Activated CD4-positive, alpha-beta T cell treated with anti-CD3 and anti-CD28 coated beads for 48 hours (primary cell): ENCODE measurements at places on chromosomes 7 and 10.

GRCh38 chr10:116654816-116655215 is 34.1 kb downstream of the PNLIPRP2 start:
- DNase-seq: no peak

DNA sequence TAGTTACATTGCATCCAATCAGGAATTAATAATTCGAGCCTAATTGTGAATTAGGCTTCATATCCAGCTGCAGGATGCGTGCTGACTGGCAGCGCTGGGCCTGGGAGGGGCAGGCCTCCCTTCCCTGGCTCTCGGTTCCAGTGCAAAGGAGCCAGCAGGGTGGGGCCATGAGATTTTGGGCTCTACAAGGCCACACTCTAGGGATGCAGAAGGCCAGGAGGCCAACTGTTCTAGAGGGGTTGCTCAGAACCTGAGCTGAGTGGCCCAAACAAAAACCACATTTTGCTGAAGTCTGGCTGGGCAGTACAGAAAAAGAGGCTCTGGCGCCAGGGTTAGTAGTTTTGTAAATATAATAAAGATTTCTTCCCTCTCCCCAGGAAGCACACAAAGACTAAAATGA is 72.3 kb downstream of the CLEC2L start:
- no peak for DNase-seq

GRCh38 chr7:91798425-91798824 is 82.1 kb downstream of the MTERF1 start:
- no peak for DNase-seq

GRCh38 chr7:16098058-16098457 is 323.3 kb downstream of the CRPPA start:
- no peak for DNase-seq

- no peak for DNase-seq
These were observed 25.5 kb upstream of the C10orf67 start for GRCh38 chr10:23370106-23370505.

DNA sequence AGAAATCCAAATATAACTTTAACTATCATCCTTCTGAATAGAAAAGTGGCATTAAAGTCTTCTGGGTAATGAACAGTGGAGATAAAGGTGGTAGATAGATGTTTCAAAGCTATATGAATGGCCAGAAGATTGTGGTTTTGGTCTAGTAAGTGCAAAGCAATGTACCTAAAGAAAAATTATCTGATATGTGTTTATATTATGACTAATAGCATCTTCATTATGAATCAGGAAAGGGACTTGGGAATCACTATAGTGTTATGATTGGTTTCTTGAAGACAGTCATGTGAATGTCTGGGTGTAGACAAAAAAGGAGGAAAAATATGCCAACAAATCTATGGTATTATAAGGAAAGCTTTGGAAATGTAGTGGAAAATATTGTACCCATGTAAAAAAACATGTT is 3.0 kb downstream of the ZNF518A start:
- DNase-seq: no peak

DNA sequence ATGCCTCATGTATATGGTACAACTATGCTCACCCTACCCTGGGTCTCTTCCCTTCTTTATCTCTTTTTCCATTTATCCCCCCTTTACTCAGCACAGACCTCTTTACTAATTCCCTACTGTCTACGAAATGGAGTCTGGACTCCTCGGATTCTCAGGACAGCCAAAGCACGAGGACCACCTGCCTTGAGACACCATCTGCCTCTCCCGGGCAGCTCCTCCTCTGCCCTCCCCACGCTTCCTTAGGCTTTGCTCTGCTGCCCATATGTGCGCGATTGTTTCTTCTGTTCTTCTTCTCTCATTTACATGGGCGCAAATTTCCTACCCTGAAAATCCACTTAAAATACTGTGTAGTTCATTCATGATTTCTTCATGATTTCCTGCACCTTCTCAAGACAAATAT is 62.7 kb upstream of the STK17A start:
- no peak for DNase-seq

- no peak for DNase-seq
These were observed 7.4 kb downstream of the POT1 start for GRCh38 chr7:124922200-124922599.

- no peak for DNase-seq
These were observed 29.3 kb upstream of the NCAPG2 start for GRCh38 chr7:158733775-158734494.

DNA sequence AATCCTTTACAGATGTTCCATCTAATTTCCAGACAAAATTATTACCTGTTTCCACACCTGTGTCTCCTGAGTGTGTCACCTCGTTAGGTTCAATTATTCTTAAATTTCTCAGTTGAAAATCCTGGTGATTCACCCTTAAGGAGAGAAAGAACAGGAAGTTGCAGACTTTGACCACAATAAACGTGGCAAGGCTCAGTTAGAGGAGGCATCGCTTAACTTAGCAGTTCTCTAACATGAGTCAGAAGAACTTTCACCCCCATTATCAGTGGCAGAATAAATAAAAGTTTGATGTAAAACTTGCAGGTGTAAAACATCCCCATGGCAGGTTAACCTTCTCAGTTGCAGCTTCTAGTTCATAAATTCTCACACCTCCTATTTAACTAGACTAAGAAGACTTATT is 8.3 kb downstream of the XPNPEP1 start:
- peak; percentile 54 for DNase-seq

- DNase-seq: no peak
These were observed 47.4 kb upstream of the USP6NL start for GRCh38 chr10:11658801-11659368.

DNA sequence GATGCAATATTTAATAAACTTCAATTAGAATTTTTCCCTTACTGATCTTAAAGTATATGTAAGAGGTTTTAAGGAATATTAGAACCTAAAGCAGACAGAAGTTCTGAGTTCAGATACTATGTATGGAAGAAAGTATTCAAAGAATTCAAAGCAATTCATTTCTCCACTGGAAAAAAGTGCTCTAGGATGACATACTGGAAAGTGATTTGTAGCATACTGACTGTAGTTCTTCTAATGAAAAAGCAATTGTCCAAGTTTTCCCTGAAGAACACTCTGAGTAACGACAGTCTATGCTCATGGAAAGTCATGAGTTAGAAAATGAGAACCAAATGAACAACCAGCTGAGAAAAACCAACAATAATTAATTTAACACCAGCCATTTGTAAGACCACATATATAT is 180.8 kb upstream of the SLC26A5 start:
- no peak for DNase-seq

DNA sequence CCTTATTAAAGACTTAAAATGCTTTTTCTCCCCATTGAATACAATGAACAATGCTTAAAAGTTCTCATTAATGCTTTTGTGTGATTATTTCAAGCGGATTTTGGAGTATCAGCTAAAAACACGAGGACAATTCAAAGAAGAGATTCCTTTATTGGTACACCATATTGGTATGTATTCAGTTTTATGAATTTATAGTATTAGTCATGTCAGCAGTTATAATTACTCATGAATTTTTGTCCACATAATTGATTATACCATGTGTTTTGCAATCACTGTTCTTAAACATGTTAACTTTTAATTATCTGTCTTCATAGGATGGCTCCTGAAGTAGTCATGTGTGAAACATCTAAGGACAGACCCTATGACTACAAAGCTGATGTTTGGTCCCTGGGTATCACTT is 31.9 kb downstream of the SLK start:
- DNase-seq: no peak

- DNase-seq: no peak
These were observed 686.9 kb upstream of the C7orf33 start for GRCh38 chr7:147903536-147904218.

DNA sequence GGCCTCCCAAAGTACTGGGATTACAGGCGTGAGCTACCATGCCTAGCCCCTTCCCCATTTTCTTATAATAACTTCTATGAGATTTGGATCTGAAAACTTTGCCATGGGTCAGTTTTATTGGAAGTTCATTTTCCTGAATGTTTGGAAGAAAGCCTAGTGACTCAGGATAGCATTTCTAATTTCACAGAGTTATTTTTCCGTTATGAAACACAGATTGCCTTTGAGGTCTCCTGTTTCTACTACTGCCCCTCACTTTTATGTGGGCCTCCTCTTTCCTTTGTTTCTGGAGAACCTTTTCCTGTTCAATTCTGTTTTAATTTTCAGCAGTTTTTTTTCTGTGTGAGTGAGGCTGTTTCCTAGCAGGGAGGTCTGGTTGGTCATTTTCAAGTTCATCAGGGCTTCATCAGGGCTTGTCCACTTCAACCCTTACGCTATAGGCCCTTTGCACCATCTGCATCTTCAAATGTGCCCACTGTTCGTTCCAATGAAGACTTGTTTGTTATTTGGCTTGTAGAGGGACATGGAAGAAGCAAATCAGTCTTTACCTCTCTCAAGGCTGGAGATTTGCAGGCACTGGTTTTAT is 58.7 kb downstream of the BMPR1A start:
- no peak for DNase-seq

DNA sequence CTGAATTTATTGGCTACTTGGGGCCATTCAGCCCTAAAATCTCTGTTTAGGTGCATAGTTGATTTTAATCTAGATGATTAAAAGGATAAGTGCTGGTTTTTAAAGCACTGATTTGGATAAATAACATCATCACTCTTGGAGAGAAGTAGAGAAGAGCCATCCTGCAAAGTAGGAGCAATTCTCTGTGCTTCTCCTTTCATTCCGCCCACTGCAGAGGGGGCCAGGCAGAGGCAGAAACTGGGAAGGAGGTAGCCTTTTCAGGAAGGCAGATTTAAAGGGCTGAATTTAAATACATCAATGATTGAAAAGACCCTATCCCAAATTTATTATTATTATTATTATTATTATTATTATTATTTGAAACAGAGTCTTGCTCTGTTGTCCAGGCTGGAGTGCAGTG is 14.1 kb downstream of the MAP3K8 start:
- no peak for DNase-seq

DNA sequence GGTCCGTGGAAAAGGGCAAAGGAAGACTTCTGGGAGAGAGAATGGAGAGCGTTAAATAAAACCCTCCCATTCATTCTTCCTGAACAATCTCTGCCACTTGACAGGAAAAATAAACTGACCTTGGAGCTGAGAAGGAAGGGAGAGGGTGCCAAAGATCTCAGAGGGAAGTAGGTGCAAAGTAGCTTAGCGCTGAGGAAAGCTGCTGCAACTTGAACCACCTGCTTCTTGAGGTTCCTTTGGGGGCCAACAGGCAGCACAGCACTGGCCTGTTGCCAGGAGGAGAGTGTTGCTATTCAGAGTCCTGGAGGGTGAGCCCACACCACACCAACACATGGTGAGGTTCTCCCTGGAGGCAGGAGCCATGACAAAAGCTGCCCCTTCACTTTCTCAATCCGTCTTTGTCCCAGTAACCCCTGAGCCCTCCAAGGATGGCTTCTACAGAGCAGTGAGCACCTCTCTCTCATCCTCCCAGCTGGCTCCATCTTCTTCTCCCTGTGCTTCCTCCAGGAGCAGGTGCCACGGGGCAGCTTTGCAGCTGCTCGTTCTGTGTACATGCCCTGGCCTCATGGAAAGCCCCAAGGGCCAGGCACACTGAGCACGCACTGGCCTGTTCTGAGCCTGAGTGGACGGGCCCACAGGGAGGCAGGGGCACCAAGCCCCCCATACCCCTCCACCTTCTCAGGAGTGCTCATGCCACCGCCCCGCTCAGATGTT is 101.3 kb downstream of the STRA8 start:
- no peak for DNase-seq

DNA sequence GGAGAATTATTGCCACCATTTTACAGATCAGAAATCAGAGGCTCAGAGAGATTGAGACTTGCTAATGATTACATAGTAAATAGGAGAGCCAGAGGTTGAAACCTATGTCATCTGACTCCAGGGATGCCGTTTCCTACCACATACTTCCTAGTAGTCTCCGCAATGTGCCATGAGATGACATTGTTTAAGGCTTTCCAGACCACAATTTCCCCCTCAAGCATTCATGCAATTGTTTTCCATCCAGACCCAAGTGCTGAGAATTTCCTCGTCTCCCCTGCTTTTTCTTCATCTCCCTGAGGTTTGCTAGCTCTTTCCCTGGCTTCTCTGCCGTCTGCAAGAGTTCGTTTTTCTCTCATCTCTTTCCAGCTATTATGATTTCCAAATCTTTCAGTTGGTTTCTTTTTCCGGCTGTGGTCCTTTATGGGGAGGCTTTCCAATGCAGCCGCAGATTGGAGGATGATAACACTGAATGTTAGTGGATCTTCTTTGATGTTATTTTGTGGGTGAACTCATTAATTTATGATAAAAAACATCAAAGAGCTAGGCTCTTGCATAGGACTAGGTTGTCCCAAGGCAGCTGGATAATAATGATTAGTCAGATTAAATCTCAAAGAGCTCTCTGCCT is 6.9 kb upstream of the GOLGA7B start:
- no peak for DNase-seq

GRCh38 chr10:43760514-43760913 is 111.8 kb upstream of the ZNF32 start:
- DNase-seq: no peak

DNA sequence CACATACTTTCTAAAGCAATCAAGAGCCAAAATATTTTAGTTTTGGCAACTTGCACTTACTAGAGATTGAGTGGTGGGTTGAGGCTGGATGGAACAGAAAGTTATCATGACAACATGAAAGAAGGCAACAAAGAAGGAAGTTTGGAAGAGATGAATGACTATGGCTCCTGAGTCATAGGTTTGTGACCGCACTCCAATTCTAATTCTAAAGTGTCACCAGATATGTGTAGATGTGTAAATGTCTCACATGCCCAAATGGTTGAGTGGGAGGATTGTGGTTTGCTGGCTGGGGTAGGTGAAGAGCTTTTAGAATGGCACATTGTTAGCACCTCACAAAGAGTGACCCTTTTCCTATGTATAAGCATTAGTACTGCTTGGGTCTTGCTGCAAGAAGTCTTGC is 20.2 kb downstream of the TAS2R16 start:
- no peak for DNase-seq

DNA sequence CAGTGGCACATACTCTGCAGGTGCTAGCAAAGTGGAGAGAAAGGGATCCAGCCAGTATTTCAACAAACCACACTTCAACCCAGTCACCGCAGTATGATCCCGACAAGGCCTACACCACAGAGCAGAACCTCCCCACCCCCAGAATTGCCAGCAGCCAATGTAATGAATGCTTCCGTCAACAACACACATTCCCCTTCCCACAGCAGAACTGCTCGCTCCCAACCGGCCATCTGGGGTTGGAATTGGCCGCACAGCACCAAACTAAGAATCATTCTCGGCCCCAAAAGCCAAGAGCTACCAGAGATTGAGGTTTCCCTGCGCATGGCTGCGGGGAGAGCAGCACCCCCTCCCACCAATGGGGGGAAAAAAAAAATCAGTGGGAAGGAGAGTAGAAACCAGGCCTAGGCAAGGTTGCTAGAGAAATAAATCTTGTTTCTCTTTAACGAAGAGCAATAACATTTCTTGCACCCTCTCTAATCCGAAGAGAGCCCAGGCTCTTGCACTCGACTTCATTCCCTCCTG is 1.1 kb downstream of the WASL start:
- peak; percentile 42 for DNase-seq
